ENCODE measurements at places on chromosomes 13 and 19. TPM values are rescaled to one million over a fixed set of nuclear protein-coding genes. Genes with fewer than 3 reads are reported as not detected.

GRCh38 chr13:28557725-28558520, 63.0 kb upstream of the FLT1 start:
- DNase-seq: no peak

DNA sequence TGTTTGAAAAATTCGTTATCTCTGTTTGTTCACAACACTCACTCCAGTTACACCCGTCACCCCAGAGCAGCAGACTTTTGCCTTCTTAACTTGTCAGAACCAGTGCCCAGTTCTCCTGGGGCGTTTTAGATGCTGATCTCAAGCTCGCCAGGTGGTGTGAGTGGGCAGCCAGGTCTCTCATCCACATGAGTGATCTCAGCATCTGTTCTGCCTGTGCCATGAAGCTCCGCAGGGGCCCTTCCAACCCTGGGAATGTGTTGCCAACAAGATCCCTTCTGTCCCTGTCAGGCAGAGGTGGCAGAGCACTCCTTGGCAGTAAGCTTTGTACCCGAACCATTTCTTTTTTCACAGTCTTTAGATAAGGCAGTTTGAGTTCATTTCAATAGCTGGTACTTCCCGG, 896.5 kb downstream of the UQCRFS1 start:
- DNase-seq: no peak

- DNase-seq: no peak
Observed at GRCh38 chr13:72541674-72542073, 185.8 kb downstream of the MZT1 start.

DNA sequence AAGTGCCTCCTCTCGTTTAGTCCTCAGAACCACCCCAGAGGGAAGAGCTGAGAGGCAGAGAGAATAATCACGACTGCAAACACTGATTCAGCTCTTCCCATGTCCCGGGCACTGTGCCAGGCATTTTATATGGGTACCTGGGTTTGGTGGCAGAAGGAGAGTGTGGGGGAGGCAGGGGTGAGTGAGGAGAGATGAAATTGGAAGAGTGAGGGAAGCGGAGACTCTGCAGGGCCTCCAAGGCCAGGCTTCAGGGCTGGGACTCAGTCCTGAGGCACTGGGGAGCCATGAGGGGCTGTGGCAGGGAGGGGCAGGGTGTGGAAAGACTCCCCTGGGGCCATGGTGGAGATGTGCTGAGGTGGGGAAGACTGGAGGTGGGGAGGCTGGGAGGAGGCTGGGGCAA, 8.7 kb downstream of the SYNGR4 start:
- DNase-seq: peak; percentile 48

- no peak for DNase-seq
Observed at GRCh38 chr13:113989585-113990300, 15.9 kb upstream of the C13orf46 start.

DNA sequence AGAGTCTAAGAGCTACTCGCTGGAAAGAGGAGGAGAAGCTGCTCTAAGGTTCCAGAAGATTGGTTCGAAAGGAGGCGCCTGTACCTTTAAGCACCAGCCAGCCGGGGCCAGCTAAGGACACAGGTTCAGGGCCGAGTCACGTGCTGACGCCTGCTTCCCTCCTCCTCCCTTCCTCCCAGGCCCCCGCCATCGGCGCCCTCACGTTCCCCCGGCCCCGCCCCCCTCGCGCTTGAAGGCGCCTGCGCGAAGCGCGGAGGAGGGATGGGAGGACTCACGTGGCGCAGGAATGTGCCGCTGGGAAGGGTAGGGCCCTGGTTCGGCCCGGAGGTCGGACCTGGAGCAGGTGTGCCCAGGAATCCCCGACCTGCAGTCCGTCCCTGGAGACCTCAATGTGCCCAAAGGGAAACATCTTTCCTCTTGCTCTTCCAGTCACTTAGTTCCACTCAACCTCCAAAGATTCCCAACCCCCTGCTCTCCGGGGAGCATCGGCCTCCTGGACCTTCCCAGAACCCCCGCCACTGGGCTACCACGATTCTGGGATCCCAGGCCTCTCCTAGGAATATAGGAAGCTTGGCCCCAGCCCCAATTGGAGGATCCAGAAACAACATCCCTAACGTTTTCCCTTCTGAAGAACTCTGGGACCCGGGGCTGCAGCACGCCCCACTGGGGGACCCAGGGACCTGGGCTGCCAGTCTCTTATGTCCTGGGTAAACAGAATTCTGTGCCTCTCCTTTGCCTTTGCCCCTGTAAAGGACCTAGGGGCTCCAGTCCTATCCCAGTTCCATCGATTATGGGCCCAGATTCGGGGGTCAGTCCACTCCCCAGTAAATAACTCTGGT, 2.5 kb downstream of the DBP start:
- peak; percentile 98 for DNase-seq

- peak; percentile 61 for DNase-seq
Observed at GRCh38 chr13:99374994-99375737, 68.0 kb upstream of the GPR183 start.

DNA sequence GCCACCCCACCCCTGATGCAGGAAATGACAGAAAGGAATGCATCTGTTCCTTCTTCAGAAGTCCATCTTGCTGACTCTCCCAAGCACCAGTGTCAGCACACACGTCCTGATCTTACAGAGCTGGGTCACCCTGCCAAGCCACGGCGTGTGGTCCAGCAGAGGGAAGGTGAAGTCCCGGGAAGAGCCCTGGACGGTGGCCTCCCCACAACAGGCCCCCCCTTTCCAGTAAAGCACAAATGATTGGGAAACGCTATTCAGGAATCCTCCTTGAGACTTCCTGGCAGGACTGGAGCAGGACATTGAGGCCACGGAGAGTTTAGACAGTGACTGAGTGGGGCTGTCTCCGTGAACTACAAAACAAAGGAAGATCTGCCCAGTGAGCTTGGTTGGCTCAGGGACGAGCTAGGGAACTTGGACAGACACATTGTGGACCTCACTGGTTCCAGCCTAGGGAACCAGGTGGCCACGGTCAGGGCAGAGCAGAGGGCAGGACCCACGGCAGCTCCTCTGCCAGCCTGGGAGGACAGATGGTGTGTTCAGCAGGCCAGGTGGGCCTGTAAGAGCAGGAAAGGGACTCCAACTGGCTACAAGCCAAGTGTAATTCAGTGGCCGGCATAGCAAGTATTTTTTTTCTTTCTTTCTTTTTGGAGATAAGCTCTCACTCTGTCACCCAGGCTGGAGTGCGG, 41.7 kb downstream of the ELL start:
- peak; percentile 49 for DNase-seq

- DNase-seq: peak; percentile 100
Observed at GRCh38 chr19:19821366-19821951, at the start of gene ZNF506. TSS of gene ZNF506 (minus strand) at chr19:19821750. CDS start at chr19:19821603, 147 bp downstream.

- DNase-seq: peak; percentile 46
Observed at GRCh38 chr19:43476606-43477005, 11.2 kb upstream of the LYPD3 start.

- no peak for DNase-seq
Observed at GRCh38 chr19:31226151-31226935, 122.9 kb downstream of the TSHZ3 start.

GRCh38 chr13:46572752-46573431, 19.9 kb downstream of the LRCH1 start:
- no peak for DNase-seq

DNA sequence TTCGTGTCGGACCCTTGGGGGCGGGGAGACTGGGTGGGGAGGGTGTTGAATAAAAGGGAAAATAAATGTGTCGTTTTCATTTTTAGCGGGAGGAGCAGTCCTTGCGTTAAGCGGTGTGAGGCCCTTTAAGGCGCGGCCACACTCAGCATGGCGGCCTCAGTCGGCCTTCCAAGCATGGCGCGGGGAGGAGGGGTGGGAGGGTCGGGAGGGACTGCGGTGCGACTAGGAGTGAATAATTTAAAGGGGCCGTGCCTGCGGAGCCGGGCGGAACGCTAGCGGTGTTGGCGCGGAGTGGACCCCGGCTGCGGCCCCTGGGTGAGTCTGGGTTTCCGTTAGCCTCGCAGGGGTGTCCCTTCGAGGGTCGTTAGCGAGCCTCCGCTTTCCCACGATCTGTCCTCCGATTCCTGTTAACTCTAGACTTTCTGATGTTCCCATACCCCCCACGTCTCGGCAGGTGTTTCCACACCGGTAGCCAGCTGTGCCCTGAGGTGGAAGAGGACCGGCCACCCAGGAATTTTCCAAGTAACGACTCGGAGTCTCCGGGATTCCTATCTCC, 1.5 kb upstream of the PNPLA6 start:
- peak; percentile 97 for DNase-seq

GRCh38 chr19:33248553-33248953, 22.9 kb upstream of the SLC7A10 start:
- no peak for DNase-seq

GRCh38 chr13:37011002-37011401, 10.4 kb downstream of the EXOSC8 start:
- DNase-seq: no peak

DNA sequence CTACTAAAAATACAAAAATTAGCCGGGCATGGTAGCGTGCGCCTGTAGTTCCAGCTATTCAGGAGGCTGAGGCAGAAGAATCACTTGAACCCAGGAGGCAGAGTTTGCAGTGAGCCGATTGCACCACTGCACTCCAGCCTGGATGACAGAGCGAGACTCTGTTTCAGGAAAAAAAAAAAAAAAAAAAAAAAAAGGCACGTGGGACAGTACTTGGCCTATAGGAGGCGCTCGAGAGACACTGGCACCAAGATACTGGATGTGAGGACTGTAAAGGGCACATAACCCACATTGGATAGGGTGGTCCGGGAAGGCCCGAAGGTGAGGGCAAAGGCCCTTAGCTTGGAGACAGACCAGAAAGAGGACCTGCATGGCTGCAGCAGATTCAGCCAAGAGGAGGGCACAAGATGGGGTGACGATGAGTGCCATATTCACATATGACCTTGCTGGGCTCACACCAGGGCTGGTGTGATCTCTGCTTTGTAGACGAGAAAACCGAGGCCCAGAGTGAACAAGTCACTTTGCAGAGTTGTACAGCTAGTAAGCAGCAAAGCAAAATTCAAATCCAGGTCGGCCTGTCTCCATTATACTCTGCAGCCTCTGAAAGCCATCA, 89.4 kb downstream of the DPF1 start:
- peak; percentile 27 for DNase-seq

- no peak for DNase-seq
Observed at GRCh38 chr19:6091771-6092291, 18.5 kb downstream of the RFX2 start.

DNA sequence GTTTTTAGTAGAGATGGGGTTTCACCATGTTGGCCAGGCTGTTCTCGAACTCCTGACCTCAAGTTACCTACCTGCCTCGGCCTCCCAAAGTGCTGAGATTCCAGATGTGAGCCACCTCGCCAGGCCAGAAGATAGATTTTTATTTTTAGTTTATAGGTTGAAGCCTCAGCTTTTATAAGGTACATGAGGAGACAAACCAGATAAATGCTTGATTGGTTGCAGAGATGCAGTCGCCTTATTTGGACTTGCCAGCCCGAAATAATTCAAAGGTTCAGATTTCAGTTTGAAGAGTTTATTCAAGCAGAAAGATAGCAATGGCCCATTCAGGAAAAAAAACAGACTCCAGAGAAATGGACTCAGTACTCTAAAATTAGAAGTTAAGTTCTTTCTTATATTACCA, 3.1 kb downstream of the ZNF69 start:
- no peak for DNase-seq

DNA sequence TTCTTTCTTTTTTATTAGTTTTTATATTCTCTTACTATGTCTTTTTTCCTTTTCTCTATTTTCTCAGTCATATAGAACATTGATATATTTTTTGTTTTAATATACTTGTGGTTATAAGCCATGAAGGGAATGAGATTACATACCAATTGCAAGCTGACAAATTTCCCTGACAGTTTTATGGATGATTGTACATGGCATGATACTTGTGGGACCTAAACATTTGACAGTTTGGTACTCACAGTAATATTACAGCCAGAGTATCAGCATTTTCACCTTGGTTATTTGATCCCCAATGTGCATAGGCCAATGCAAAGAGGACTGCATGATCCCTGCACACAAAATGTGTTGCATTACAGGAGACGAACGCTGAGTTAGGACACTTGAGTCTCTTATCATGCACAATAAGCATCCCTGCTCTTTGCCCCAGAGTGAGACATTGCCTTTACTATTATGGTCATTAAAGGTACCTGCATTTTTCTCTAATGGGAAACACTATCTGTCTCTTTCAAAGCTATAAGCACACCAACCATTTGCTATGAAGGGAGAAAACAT, 713.4 kb upstream of the PCDH20 start:
- DNase-seq: no peak

GRCh38 chr13:33956346-33956745, 138.4 kb downstream of the RFC3 start:
- no peak for DNase-seq

GRCh38 chr13:39688699-39689405, 33.4 kb downstream of the COG6 start:
- no peak for DNase-seq

DNA sequence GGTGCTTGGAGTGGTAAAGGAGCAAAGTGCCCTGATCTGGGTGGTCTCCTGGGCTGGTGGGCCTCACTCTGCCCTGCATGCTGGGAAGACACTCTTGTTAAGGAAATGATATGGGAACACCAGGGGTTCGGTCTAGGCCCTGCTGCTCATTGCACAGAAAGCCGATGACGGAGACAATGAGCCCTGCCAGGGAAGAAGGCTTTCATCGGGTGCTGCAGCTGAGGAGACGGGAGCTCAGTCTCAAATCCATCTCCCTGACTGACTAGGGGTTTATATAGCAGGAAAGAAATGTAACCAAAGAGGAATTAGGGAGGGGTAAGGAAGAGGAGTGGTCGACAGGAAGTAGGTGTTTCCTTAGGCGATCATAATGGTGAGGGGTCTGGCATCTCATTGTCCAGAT, 253.4 kb downstream of the TEX29 start:
- DNase-seq: no peak

DNA sequence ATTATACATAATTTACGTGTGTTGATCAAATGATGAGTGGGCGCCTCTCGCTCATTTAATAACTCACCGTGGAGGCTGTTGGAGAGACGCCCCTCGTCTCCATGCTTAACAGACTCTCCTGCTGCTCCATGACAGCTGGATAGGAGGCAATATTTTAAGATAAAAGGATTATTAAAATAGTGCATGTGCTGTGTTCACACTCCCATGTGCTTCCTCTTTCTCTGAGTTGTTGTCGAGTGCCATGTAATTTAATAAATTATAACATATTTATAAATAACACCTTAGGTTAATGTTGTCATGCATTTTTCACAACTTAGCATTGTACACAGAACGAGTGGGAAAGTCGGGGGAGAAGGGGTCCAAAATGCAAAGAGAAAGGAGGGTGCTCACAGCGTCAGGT, 161.4 kb upstream of the TSHZ3 start:
- DNase-seq: no peak

DNA sequence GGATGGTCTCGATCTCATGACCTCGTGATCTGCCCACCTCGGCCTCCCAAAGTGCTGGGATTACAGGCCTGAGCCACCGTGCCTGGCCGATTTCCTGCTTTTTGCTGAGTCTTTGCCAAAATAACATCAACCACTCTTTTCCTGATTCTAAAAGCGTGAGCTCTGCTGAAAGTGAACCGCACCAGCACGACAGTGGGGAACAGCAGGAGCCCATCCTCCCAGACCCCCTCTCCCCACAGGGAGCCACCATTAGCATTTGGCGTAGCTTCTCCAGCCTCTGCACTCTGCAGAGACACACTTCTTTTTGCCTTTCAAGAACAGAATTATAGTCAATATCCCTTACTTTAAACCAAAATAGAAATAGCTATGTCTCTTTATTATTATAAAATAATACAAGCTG, 41.3 kb downstream of the MYH14 start:
- DNase-seq: no peak

Gene ISYNA1
- 39.1 TPM for total RNA-seq

Gene SULT2B1
- 3.1 TPM for total RNA-seq

Gene PRSS57
- not detected for total RNA-seq

Gene FOXA3
- 19.2 TPM for total RNA-seq

Gene SYDE1
- 14.1 TPM for total RNA-seq

Gene GPR12
- total RNA-seq: not detected

Gene DPF1
- not detected for total RNA-seq

Gene SLC10A2
- total RNA-seq: not detected

Gene RFXAP
- not detected for total RNA-seq

All from stomach (tissue), 19 donors.